ENCODE measurements at places on chromosomes 1 and 21. TPM values are rescaled to one million over a fixed set of nuclear protein-coding genes. Genes with fewer than 3 reads are reported as not detected.

Gene S100B
- total RNA-seq, result 2.0 TPM

DNA sequence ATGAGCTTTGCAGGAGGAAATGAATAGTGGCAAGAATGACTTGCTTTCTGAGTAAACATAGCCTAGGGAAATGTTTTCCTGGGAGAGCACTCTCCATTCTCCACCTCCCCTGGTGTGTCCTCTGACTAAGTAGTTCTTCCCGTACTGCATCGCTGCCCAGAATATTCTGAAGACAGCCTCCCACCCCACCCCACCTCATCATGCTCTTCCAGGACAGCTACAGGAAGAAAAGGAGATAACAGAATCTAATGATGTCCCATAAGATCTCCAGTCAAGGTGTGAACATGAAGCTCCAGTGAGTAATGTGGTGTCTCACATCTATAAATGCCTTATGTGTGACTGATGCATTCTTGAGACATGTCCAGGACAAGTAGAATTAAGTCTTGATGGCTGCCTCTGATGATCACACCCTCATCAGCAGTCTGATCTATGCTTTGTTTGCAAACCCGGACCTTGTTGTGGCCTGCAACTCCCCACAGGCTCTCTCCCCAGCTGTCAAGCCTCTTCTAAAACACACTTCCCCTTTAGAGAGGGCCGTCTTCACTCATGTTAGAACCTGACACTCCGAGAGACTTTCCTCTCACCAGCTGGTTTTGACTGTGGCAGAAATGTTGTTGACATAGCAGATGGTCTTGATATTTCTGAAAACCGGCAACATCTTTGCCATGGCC, 183.0 kb downstream of the CYYR1 start:
- no peak for DNase-seq

Gene CCDC185
- total RNA-seq, result not detected

GRCh38 chr1:33060579-33061083, 20.3 kb upstream of the AZIN2 start:
- DNase-seq, result no peak

Gene PCBP3
- total RNA-seq, result 4.0 TPM

GRCh38 chr1:164858096-164858632, 299.2 kb downstream of the PBX1 start:
- DNase-seq, result no peak

- DNase-seq, result no peak
Measured at GRCh38 chr1:41282679-41283317, 40.7 kb upstream of the SCMH1 start.

GRCh38 chr1:236550961-236551851, 27.4 kb downstream of the LGALS8 start:
- no peak for DNase-seq

Gene FCER1G
- total RNA-seq, result 329 TPM

- peak; percentile 13 for DNase-seq
Measured at GRCh38 chr1:25959611-25960010, 38.3 kb downstream of the PAFAH2 start.

- DNase-seq, result no peak
Measured at GRCh38 chr21:43325968-43326715, 100.8 kb downstream of the SIK1 start.

DNA sequence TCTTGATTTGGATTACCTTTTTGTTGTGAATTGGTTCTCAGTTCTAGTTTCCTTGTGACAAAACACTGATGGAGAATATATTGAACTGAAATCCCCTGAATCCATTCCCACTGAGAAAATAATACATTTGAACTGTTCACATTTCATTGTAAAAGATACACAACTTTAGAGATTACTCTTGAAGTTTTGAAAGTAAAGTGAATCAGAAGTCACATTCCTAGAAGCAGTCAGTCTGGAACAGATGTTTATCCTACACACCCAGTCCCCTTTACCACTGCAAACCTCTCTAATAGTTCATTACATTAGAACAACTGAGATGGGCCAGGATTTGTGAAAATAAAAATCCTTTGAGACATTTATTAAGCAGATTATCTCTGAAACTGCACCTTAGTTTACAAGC, 3.4 kb downstream of the RERE start:
- DNase-seq, result no peak

- DNase-seq, result no peak
Measured at GRCh38 chr21:33733601-33734000, 91.3 kb downstream of the ITSN1 start.
